ENCODE measurements at places on chromosomes 16 and 17.

- peaks cover 27% of the 10 kb centered on the region for H3K4me1 ChIP-seq
- DNase-seq, result peak; percentile 59
- no peak overlapping the region for H3K4me3 ChIP-seq
Measured at GRCh38 chr17:76492989-76493501, 8.2 kb downstream of the RHBDF2 start.

DNA sequence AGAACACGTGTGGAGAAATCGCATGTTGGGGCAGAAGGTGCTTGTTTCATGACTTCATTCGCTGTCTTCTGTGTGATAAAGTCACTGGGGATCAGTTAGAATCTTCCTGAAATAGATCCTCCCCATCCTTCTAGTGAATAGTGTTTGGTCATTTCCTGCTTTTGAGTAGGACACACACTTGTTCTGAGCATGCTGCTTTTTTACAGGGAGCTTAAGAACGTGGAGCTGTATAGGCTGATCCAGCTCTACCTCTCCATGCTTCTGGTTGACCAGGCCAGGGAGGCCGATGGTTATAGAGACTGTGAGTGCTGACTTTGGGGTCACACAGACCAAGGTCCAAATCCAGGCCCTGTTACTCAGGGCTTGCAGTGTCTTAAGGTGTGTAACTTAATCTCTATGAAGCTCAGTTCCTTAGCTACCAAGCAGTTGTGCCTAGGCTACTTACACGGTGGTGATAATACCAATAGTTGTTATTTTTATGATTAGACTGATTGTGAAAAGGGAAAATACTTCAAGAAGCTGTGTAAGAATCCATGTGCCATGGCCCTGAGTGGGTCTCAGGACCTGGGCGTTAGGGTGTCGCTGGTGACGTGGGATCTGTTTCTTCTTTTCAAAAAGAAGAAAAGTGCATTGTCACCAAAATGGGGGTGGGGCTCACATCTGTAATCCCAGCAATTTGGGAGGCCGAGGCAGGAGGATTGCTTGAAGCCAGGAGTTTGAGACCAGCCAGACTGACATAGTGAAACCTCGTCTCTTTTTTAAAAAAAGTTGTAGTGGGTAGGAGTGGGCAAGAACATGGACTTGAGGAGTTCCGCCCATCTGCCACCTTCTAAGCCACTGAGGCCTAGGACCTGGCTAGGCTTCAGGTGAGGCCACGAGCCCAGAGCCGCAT lies 64.1 kb upstream of the LGALS9 start:
- H3K36me3 ChIP-seq, result peaks cover 2% of the 10 kb centered on the region
- peak; percentile 50 for DNase-seq
- H3K27me3 ChIP-seq, result no peaks in the 10 kb centered on the region
- H3K27ac ChIP-seq, result peak overlapping the region; percentile 76
- no peak overlapping the region for H3K4me3 ChIP-seq

DNA sequence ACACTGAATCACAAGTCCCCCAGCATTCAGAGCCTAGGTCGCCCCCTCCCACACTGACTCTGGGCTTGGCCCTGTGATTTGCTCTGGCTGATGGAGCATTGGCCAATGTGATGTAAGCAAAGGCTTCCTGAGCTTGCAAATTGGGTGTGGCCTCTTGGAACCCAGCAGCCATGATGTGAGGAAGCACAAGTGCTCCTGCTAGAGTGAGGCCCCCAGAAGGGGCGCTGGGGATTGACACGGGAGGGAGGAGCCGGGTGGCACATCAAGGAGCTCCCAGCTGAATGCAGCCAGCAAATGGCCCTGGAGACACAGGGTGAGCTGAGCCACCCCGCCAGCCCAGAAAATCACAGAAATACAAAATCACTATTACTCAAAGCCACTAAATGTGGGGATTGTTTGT lies 308.5 kb downstream of the C16orf95 start:
- no peak overlapping the region for H3K27ac ChIP-seq
- DNase-seq, result no peak
- H3K4me1 ChIP-seq, result no peaks in the 10 kb centered on the region
- no peaks in the 10 kb centered on the region for H3K36me3 ChIP-seq
- peaks cover 2% of the 10 kb centered on the region for H3K27me3 ChIP-seq

- no peaks in the 10 kb centered on the region for H3K27me3 ChIP-seq
- no peaks in the 10 kb centered on the region for H3K4me1 ChIP-seq
- no peak overlapping the region for H3K27ac ChIP-seq
- no peak for DNase-seq
- no peak overlapping the region for H3K4me3 ChIP-seq
Measured at GRCh38 chr16:8727857-8728618, 53.6 kb downstream of the ABAT start.

DNA sequence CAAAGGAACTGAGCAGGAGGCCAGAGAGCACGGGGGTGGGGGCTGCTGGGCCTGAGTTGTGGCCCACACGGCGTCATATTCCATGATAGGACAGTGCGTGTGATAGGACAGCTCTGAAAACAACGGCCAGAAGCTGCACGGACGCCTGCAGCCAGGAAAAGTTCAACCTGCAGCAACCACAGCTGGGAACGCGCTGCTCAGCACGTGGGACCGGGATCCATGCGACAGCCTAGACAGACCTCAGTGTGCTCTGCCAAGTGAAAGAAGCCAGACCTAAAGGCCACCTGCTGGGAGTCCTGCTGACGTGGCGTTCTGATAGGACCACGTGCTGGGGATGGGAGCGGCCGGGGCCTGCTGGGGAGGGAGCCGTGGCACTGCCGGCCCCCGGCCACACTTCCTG lies 21.6 kb downstream of the CTU2 start:
- H3K4me3 ChIP-seq, result no peak overlapping the region
- H3K27me3 ChIP-seq, result no peaks in the 10 kb centered on the region
- H3K4me1 ChIP-seq, result no peaks in the 10 kb centered on the region
- no peak for DNase-seq
- H3K27ac ChIP-seq, result no peak overlapping the region

DNA sequence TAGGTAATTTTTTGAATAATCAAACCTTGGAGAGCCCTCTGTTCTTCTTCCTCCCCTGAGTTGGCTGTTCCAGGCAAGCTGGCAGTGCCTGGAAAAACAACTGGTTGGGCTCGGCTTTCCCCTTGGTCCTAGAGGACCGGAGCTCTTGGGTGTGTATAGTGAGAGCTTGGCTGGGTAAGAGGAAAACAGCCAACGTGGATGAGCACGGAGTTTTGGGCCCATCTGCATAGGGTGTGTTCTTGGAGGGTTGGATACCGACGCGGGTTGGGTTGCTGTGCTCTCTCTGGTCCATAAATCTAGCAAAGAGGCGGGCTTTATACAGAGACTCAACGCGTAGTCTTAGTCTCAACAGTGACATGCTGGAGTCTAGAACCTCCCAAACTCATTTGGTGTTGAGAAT lies 23.2 kb downstream of the ITGB3 start:
- H3K4me1 ChIP-seq, result peaks cover 21% of the 10 kb centered on the region
- no peaks in the 10 kb centered on the region for H3K27me3 ChIP-seq
- no peak overlapping the region for H3K27ac ChIP-seq
- H3K36me3 ChIP-seq, result no peaks in the 10 kb centered on the region

DNA sequence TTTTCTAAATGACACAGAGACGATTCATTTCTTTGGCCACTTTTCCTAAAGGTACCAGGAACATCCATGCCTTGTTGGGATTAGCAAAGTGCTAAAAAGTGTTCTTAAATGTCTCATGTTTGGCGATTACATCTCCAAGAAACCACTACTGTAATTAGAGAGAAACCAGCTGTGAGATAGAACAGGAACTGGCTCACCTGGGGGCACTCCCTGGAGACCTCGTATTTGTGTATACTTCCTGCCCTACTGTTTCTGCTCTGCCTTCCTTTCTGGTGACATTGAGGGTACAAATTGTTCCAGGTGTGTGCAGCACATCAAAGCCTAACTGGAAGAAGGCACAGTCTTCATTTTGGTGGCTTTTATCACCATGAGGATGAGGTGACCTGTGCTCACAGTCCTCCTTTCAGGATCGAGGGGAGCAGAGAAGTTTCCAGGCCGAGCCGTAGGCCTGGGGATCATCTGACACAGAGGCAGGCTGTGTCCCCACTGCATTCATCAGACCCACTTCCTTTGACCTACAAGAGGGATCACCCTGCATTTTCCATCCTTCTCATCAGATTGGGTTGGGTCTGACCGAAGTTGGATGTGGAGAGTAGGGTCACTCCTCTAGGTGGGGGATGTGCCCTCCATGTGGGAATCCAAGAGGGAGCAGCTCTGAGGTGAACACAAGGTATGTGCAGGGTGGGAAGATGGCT lies 23.7 kb downstream of the CCL4 start:
- no peaks in the 10 kb centered on the region for H3K36me3 ChIP-seq
- H3K4me1 ChIP-seq, result no peaks in the 10 kb centered on the region
- DNase-seq, result no peak
- peaks cover under 1% of the 10 kb centered on the region for H3K27me3 ChIP-seq
- H3K4me3 ChIP-seq, result no peak overlapping the region
- no peak overlapping the region for H3K27ac ChIP-seq

- no peaks in the 10 kb centered on the region for H3K27me3 ChIP-seq
- no peaks in the 10 kb centered on the region for H3K4me1 ChIP-seq
- no peak overlapping the region for H3K4me3 ChIP-seq
- no peak for DNase-seq
Measured at GRCh38 chr16:56204816-56205215, 13.5 kb downstream of the GNAO1 start.

- H3K4me3 ChIP-seq, result no peak overlapping the region
- H3K27me3 ChIP-seq, result peaks cover 11% of the 10 kb centered on the region
Measured at GRCh38 chr17:75722542-75723095, 1.4 kb downstream of the ITGB4 start.

- no peak for DNase-seq
- no peaks in the 10 kb centered on the region for H3K36me3 ChIP-seq
- no peaks in the 10 kb centered on the region for H3K4me1 ChIP-seq
- H3K4me3 ChIP-seq, result no peak overlapping the region
- H3K27ac ChIP-seq, result no peak overlapping the region
- no peaks in the 10 kb centered on the region for H3K27me3 ChIP-seq
Measured at GRCh38 chr16:57128771-57129389, 36.5 kb downstream of the CPNE2 start.

- no peaks in the 10 kb centered on the region for H3K36me3 ChIP-seq
- H3K27ac ChIP-seq, result no peak overlapping the region
- H3K4me3 ChIP-seq, result no peak overlapping the region
- peak; percentile 58 for DNase-seq
- no peaks in the 10 kb centered on the region for H3K4me1 ChIP-seq
Measured at GRCh38 chr16:50762241-50762640, 20.4 kb downstream of the CYLD start.

DNA sequence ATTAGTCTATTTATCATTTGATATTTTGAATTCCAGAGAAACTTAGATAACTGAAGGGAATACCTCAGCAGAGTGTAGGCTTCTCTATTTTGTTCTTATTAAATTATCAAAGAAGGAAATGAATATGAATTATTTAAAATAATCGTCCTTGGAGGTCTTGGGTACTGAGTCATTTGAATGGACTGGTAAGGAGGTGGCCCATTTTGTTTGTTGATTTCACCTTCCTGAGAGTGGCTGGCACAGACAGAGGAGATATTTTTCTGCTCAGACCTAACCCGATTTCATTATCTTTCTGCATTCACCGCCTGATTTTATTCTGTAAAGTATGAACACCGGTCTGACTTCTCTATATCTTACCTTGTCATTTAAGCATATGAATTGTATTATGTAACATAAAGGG lies 88.0 kb downstream of the USP22 start:
- H3K36me3 ChIP-seq, result no peaks in the 10 kb centered on the region
- no peak overlapping the region for H3K27ac ChIP-seq
- DNase-seq, result no peak
- no peak overlapping the region for H3K4me3 ChIP-seq

DNA sequence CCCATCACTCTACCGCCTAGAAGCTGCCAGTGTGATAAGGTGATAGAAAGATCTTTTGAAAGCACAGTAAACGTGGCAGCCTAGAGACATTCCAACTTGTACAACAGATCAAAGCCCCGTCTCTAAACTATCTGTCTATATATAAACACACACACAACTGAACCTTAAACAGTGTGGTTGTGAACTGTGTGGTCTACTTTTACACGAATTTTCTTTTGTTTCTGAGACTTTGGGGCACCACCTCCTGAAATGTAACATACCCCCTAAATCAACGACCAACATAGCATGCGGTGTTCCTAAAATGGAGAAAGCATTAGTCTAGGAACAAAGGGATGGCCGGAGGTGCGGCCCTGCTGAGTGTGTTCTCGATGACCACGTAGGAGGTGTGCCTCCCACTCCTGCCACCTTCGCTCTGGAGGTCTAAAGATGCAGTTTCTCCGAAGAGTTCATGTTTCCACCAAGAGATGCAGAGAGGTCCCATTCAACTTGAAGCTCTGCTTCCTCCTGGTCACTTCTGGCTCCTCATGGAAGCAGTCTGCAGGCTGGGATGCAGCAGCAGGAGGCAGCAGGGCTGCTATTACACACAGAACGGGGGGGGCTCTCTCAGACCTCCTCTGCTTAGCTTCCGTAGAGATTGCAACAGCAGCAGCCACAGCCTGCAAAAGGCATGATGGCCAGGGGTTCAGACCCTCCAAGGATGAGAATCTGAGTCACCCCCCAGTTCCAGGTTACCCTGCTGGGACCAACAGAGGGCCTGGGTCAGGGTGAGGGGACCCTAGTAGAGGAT lies 22.6 kb upstream of the USP10 start:
- no peak overlapping the region for H3K27ac ChIP-seq
- no peak overlapping the region for H3K4me3 ChIP-seq
- DNase-seq, result no peak
- peaks cover 20% of the 10 kb centered on the region for H3K27me3 ChIP-seq
- H3K36me3 ChIP-seq, result no peaks in the 10 kb centered on the region

- no peak overlapping the region for H3K4me3 ChIP-seq
- H3K27ac ChIP-seq, result no peak overlapping the region
- H3K27me3 ChIP-seq, result no peaks in the 10 kb centered on the region
- no peaks in the 10 kb centered on the region for H3K36me3 ChIP-seq
Measured at GRCh38 chr16:28084209-28084608, 20.7 kb upstream of the GSG1L start.

GRCh38 chr16:52568983-52569690 lies 22.2 kb upstream of the TOX3 start:
- H3K27me3 ChIP-seq, result no peaks in the 10 kb centered on the region
- DNase-seq, result no peak
- H3K27ac ChIP-seq, result no peak overlapping the region
- no peaks in the 10 kb centered on the region for H3K4me1 ChIP-seq
- no peak overlapping the region for H3K4me3 ChIP-seq

DNA sequence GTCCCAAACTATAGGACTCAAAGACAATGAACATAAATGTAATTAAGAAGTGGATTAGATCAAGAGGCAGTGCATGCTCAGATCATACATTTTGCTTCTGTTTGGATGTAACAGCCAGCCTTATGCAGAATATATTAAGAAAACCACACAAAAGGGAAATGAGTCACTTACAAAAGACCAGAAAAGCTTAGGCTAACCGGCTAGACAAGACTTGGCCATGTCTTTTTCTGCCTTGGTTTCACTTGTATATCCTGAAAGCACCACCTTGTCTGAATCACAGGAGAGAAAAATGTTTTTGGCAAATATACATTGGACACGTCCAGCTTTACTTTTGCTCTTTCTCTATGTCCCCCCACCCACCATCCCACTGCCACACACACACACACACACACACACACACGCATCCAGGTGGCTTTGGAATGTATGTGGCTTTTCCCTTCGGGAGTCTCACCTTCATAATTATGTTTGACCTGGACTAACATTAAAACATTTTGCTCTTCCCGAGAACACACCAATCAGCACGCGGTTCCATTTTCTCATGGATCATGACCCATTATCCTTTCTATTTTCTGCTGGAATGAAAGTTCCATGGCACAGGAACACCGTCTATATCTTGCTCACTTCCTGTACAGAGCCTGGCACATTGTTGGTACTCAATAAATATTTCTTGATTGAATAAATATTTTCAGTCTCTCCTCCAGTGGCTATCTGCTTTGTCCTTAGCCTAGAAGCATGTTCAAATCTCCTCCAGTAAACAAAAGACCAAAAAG lies 64.6 kb downstream of the CDK5R1 start:
- H3K27ac ChIP-seq, result peak overlapping the region; percentile 82
- no peaks in the 10 kb centered on the region for H3K36me3 ChIP-seq
- no peak overlapping the region for H3K4me3 ChIP-seq
- peaks cover 16% of the 10 kb centered on the region for H3K4me1 ChIP-seq
- no peaks in the 10 kb centered on the region for H3K27me3 ChIP-seq
